ENCODE measurements at places on chromosomes 6 and 20.

- DNase-seq: no peak
These were observed 181.2 kb upstream of the JAG1 start for GRCh38 chr20:10854976-10855375.

DNA sequence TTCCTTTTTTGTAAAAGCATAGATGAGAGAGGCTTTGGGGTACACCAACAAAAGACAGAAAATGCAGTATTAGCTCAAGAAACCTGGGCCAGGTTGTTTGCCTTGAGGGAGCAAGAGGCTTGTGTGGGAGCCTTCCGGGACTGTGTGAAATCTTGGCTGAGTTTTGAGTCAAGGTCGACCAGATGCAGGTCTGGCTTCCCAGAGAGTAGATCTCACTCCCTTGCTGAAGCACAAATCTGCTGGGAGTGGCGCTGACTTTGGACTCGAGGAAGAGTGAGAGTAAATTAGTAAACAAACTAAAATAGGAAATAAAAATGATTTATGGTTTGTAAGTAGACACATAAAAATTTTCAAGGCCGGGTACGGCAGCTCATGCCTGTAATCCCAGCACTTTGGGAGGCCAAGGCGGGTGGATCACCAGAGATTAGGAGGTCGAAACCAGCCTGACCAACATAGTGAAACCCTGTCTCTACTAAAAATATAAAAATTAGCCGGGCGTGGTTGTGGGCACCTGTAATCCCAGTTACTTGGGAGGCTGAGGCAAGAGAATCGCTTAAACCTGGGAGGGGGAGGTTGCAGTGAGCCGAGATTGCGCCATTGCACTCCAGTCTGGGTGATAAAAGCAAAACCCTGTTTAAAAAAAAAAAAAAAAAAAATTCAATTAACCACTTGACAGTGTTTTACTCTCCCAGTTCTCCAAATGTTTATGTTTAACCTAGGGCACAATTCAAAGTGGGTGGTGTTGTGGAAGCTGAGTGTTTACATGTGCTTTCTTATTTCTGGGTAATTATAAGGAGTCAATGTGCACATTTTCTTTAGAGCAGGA is 27.7 kb upstream of the EDN1 start:
- DNase-seq: no peak

- DNase-seq: peak; percentile 78
These were observed at the start of gene POPDC3 for GRCh38 chr6:105179244-105180065. TSS of gene POPDC3 (minus strand) at chr6:105180014. CDS start at chr6:105161909, 18,105 bp downstream.

DNA sequence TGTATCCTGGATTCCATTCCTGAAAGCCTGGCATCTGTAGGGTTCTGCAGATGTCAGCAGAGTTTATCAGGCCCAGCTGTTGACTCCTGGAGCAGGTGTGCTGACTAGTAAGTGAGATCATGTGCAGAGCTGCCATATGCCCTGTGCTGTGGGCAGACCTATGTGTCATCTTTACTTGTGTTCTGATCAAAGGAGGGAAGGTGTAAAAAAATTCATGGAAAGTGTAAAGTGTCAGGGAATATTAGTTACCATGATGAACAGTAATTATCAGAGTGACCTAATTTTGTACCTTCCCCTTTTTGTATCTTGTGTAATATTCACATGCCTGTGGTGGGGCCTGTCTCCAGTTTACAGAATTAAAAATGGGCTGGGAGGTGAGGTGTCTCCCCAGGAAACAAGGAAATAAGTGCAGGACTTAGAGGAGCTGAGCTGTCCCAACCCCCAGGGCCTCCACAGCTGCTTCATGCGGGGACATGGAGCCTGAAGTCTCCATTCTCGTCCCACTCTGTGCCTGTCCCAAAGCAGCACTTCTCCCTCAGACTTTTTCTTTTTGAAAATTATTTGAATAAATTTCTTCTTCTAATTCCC is 148.2 kb upstream of the GGTLC1 start:
- DNase-seq: no peak

DNA sequence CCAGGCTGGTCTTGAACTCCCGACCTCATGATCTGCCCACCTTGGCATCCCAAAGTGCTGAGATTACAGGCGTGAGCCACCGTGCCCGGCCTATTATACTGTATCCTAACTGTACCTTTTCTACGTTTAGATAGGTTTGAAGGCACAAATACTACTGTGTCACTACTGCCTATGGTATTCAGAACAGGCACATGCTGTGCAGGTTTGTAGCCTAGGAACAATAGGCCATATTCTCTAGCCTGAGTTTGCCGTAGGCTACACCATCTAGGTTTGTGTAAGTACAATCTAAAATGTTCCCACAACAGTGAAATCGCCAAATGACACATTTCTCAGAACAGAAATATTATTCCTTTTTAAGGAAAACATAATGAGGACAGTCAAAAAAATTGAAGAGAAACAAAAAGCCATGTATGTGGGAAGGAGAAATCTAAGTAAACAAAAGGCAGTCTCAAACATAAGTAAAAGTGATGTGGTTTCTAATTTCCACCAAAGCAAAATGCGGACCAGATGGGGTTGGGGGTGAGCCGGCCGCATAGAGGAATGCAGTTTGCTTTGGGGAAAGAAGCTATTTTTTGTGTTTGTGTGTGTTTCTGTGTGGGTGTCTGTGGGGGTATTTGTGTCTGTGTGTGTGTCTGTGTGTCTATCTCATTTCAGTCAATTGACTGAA is 192.6 kb upstream of the SALL4 start:
- no peak for DNase-seq

- no peak for DNase-seq
These were observed 30.9 kb upstream of the ENPP5 start for GRCh38 chr6:46201702-46202101.

DNA sequence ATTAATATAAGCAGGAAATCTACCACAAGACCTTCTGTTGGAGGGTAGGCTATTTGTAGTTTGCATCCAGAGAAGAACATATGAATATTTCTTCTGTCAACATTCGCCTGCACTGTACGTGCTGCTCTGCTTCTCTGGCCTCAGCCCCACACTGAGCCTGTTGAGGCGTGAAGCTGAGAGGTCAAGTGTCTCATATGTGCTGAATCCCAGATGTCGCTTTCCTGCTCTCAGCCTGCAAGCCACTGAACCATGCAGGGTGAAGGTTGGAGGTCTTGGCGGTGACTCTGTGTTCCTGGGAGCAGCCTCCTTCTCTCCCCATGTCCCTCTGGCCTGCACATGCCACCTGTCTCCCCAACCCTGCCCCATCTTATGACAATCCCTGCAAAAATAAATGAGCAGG is 83.6 kb downstream of the TMEM170B start:
- peak; percentile 26 for DNase-seq

DNA sequence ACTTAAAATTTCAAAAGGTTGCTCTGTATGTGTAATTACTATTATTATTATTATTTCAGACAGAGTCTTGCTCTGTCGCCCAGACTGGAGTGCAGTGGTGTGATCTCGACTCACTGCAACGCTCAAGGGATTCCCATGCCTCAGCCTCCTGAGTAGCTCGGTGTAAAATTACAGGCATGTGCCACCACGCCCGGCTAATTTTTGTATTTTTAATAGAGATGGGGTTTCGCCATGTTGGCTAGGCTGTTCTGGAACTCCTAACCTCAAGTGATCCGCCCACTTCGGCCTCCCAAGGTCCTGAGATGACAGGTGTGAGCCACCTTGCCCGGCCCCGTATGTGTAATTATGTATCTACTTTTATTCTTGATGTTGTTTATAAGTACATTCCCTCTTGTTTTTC is 65.3 kb upstream of the ZNF217 start:
- no peak for DNase-seq

- no peak for DNase-seq
These were observed 16.1 kb downstream of the DOK5 start for GRCh38 chr20:54491506-54491905.

GRCh38 chr6:72414657-72415056 is 207.2 kb upstream of the KCNQ5 start:
- no peak for DNase-seq

- DNase-seq: no peak
These were observed 703.6 kb upstream of the SLC35B3 start for GRCh38 chr6:9138936-9139335.

- no peak for DNase-seq
These were observed 42.0 kb downstream of the JARID2 start for GRCh38 chr6:15287670-15288375.

DNA sequence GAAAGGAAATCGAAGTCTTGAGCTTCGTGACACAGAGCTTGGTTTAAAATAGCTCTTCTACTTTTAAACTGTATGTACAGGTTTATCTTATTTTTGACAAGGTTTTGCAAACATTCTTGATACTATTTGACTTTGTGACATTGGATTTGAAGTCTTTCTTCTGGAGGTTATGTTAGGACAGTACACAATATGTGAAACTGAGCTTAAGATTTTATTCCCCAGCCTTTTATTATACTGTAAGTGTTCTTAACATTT is 95.2 kb upstream of the BTBD3 start:
- no peak for DNase-seq

GRCh38 chr6:84278321-84278998 is 51.0 kb upstream of the CEP162 start:
- DNase-seq: no peak

DNA sequence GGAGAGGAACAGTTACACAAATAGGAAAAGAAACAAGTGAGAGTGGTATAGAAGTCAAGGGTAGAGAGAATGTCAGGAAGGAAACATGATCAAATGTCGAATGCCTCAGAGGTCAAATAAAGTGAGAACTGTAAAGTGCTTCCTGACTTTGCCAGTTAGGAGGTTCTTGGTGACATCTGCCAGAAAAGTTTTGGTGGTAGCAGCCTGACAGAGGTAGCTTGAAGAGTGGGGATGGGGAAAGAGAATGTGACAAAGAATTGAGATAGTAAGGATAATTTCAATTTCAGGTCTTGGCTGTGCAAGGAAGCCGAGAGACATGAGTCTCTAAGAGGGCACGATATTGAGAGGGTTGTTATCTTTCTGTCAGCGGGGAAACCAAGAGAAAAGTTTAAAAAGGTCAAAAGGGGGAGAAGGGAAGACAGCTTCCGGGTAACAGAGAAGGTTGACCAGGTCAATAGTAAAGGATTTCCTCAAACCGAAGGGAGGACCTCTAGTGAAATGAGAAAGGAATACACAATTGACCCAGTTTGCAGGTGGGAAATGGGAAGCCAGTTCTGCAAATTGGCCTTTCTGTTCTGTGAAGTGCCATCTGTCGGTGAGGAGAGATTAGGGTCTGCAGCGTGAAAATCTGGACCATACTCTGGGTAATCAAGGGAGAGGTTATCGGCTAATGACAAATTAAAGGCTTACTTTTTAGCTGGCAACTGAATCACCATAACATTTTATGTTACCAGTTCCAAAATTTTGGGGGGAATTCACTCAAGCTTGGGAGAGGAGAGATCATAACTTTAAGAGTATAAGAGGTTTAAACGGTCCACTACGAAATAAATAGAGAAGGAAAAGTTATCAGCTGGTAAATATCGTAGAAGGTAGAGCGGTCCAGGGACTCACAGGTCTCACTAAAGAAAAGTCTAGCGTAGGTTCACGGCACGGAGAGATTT is 973 bp upstream of the BRD2 start:
- peak; percentile 44 for DNase-seq

- DNase-seq: peak; percentile 10
These were observed 1.0 kb upstream of the VGLL2 start for GRCh38 chr6:117264369-117264691.

DNA sequence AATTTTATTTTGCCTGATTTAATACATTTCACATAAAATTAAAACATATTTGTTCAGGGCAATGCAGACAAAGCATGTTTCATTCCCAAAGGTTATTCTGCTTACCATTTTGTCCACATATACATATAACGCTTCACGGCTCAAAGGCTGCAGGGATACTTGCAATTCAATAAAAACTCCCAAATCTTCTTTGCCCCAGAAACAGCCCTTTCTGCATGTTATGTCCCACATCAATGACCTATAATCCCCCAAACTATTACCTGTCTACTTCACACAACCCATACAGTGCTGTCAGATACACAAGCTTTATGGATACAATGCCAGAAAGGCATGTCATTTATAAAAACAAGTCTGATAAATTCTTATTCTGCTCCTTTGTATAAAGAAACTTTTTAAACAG is 20.2 kb downstream of the SNX5 start:
- DNase-seq: no peak

DNA sequence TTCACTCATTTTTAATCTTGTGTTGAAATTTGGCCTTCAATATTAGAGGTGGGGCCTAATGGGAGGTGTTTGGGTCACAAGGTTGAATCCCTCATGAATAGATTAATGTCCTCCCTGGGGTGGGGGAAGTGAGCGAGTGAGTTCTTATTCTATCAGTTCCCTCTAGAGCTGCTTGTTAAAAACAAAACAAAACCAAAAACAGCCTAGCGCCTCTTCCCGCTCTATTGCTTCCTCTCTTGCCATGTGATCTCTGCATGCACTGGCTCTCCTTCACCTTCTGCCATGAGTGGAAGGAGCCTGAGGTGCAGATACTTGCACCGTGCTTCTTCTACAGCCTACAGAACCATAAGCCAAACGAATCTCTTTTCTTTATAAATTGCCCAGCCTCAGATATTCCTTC is 89.6 kb upstream of the SLC35F1 start:
- DNase-seq: no peak

GRCh38 chr20:48210111-48211027 is 425.1 kb upstream of the SULF2 start:
- DNase-seq: no peak

- DNase-seq: no peak
These were observed 15.2 kb upstream of the STK35 start for GRCh38 chr20:2086177-2086979.

DNA sequence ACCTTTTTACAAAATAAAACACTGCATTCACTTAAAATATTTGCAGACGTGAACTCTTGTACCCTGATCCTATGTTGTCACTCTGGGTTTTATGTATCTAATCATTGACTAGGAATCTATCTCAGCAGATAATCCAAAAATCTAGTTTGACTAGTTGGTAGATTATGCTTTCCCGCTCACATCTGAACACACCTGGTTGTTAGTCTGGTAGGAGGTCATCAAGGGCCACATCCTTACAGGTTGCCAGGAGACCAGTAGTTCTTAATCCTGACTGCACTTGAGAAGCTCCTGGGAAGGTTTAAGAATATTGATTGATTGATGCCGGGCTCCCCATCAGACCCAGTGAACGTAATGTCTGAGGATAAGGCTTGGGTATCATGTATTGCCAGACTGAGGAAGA is 104.4 kb downstream of the MTHFD1L start:
- DNase-seq: no peak

- peak; percentile 44 for DNase-seq
These were observed 56.2 kb upstream of the ARID1B start for GRCh38 chr6:156720691-156721685.

- no peak for DNase-seq
These were observed 932 bp downstream of the PACRG start for GRCh38 chr6:162728706-162729105.

GRCh38 chr6:86357877-86358276 is 579.5 kb upstream of the HTR1E start:
- no peak for DNase-seq

DNA sequence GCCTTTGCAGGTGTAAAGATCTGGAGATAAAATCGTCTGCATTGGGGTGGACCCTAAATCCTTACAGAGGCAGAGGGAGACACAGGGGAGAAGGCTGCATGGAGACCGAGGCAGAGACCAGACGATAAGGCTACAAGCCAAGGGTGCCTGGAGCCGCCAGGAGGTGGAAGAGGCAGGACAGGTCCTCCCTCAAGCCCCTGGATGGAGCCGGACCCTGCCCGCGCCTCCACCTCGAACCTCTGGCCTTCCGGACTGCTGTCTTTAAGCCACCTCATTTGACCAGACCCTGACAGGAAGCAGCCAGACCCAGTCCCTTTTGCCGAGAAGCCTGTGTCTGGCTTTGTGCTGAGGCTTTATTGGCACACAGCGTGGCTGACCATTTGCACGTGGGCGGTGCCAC is 183.8 kb downstream of the TAF4 start:
- no peak for DNase-seq

GRCh38 chr6:42300701-42301100 is 83.0 kb upstream of the MRPS10 start:
- DNase-seq: no peak

All from iPS-NIHi11 (cell line).